ENCODE measurements at places on chromosomes 3 and 15.

DNA sequence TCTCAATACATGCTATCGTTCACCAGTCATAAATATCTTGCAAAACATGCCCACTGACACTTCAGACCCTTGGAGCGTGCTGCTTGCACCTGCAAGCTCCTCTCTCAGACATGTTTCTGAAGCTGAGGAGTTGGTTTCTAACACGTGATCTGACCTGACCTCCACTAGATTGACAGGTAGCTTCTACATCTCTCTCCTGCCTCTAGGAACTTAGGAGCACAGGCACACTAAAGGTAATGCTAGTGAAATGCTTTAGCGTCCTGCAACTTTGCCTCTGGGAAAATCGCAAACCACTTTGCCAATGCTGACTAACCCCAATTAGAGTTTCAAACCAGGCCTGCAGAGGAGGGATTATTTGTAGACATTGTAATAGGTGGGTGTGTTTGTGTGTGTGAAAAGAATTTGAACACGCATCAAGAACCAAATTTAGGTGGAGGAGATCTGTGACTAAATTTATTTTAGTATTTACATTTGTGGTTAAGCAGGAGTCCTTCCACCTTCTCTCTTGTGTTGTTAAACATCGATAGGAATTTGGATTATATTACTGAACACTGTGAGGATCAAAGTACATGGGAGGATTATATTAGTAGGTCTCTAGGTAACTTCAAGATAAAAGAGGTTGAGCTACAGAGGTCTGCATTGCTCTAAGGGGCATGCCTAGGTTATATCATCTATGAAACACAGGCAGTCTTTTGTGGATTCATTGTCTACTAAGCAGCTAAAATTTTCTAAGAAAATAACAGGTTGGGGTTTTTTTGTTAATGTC lies 86.7 kb upstream of the ZBED2 start:
- DNase-seq = no peak

DNA sequence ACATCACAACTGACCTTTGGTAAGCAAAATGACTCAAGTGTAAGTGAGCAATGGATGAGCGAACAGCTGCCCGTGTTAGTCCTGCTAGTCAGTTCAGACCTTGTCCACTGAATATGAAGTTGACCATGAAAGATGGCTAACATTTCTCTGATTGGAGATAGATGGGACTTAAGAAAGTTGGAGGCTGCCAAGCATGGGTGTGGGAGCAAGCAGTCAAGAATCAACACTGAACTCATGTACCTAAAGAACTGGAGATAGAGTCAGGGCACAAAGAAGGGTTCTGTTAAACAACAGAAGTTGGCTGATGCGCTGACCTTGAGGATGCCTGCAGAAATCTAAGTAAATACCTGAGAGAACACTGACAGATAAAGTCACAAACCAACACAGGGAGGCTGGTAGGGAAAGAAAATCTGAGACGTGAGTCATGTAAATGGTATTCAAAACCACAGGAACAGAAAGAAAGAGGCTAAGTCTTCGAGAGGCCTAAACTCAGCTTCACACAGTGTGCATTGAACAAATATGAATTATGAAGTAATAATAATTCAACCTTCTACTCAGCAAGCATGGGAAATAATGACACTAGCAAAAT lies 30.7 kb upstream of the ANPEP start:
- no peak for DNase-seq

GRCh38 chr3:155112661-155113389 lies 32.7 kb downstream of the MME start:
- DNase-seq = no peak

GRCh38 chr3:36591959-36592358 lies 172.4 kb downstream of the DCLK3 start:
- no peak for DNase-seq

DNA sequence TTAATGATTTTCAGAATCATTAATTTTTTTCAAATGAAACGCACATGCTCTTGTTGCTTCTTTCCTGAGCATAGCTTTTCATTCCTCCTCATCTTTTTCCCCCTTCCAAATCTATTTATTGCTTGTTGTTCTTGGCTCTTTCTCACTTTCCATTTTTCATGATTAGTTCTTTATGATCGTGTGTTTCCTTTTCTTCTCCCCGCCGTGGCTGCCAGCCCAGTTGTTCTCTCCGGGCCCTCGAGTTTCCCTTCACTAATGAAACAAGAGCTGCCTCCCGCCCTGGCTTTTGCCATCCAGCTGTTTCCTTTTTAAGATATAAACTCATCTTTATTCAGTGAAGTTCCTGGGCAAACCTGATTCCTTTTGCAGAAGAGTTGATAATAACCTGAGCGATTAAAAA lies 170.2 kb upstream of the NR2F2 start:
- DNase-seq = peak; percentile 70

DNA sequence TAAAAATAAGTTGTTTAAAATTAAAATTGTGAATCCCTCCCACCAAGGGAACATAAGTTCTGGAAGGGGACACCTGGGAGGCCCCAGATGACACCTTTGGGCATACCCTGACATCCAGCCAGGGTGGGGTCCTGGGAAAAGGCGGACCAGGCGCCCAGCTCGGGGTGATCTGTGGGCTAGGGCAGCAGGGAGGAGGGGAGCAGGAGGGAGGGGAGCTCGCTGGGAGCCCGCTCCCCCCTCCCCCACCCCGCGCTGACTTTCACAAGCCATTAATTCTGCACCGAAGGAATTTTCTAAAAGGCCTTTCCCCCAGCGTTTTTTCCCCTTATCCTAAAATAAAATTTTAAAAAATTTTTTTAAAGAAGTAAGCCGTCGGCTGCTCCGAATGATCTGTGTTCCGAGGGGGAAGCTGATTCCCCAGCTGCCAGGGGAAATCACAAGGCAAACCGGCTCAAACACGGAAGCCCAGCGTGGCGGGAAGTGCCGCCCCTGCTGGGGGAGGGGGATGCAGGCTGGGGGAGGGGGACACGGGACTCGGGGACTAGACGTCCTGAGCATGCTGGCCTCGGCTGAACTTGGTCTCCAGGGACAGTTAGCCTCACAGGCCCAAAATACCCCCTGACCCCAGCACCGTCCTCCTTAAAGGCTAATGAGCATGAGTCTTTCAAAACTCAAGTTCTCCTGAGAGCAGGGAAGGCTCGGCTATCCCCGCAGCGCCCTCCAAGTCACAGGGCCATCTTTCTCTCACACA lies 13.9 kb downstream of the PLXND1 start:
- DNase-seq = peak; percentile 77

- no peak for DNase-seq
Measured at GRCh38 chr15:47429376-47429775, 287.9 kb upstream of the SEMA6D start.

DNA sequence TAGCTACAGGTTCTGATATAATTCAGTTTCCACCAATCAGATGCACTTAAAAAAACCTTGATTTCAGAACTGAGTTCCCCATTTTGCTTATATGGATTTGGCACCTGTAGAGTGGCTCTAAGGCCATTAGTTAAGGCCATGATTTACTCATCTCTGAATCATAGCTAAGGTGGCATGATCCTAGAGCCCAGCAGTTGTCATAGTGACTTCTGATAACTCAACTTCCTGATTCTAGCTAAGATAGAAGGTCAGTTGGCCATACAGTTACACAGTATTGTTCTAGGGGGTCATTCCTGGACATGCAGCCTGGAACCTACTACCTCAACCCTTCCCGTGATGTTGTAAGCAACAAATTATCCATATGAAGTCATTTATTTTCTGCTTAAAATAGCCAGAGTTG lies 15.9 kb upstream of the TMEM87A start:
- no peak for DNase-seq

DNA sequence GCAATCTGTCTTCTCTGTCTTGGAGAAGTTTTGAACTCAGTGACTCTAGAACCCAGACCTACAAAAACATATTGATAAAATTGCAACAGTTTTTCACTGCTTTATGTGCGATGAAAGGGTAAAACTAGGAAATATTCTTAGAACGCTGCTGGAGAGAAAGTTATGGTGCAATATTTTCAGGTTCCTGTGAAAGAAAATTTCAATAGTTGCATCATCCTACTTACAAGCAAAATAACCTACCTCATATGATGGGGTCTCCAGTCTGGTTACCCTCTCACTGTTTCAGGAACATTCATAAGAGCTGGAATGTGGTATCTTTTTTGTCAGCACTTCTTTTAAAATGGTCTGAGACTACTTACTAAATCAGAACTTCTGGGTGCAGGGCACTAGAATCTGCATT lies 27.1 kb downstream of the GATM start:
- DNase-seq = no peak

GRCh38 chr15:74270854-74271520 lies 34.9 kb downstream of the CCDC33 start:
- no peak for DNase-seq

GRCh38 chr3:51759203-51759602 lies 19.8 kb downstream of the IQCF6 start:
- no peak for DNase-seq

- DNase-seq = no peak
Measured at GRCh38 chr3:11307830-11308432, 35.7 kb downstream of the ATG7 start.

DNA sequence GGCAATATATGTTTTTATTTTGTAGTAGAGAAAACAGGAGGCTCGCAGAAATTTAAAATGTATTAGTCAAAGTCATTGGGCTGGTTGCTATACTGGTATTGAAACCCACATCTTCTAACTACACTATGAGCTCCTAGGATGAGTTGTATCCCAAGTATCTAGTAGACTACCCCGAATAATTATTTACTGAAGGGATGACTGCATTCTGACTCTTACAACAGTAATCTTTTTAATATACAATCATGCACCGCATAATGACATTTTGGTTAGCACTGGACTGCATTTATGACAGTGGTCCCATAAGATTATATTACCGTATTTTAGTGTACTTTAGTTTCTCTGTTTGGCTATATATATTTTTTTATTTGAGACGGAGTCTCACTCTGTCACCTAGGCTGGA lies 15.3 kb downstream of the PIGB start:
- DNase-seq = no peak

DNA sequence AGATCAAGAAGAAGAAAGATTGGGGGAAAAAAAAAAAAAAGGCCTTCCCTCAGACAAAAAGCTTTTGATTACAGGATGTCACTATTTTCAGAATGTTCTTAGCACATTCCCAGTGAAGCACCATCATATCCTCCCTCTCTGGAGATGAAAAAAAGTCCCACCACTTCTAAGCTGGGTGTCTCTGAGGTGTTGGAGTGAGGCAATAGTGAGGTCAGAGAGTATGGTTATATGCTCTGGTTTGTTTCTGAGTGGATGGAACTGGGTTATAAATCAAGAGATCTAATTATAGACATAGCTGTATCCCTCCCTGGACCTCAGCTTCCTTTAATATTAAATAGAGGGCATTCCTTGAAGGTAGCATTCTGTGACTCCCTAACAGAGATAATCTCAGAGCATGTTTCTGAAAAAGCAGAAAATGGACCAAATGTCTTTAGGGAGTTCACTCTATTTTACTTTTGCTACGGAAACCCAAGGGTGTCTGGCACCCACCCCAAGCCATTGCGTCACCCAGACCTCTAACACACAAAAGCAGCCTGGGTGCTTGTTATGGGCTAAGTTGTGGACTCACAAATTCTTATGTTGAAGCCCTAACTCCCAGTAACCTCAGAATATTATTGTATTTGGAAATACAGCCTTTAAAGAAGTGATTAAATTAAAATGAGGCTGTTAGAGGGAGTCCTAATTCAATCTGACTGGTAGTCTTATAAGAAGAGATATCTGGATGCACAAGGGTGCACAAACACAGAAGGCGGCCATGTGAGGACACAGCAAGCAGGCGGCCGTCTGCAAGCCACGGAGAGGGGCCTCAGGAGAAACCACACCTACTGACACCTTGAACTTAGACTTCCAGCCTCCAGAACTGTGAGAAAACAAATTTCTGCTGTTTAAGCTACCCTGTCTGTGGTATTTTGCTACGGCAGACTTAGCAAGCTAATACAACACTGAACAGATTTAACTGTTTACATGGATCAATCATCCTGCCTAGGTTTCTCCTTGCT lies 81.5 kb downstream of the MB21D2 start:
- no peak for DNase-seq

DNA sequence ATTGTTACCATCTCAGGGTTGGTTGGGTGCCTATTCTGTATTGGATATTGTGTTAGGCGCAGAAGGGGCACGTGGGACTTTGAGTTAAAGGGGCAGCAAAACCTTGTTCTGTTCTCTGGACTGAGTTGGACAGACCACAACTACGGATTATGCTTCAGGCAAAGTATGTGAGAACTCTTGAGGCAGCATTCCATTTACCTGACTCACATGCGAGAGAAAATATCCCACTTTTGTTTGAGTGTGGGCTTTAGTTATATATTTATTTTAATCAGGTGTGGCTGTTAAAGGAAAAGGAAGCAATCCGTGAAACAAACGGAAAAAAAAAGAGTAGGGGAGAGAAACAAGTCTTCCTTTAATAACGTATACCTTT lies 627 bp upstream of the PLS1 start:
- DNase-seq = no peak

GRCh38 chr15:29018120-29018805 lies 132.5 kb downstream of the APBA2 start:
- no peak for DNase-seq

- no peak for DNase-seq
Measured at GRCh38 chr15:59018833-59019232, 31.4 kb downstream of the RNF111 start.

- DNase-seq = no peak
Measured at GRCh38 chr3:39935261-39935660, 125.9 kb downstream of the MYRIP start.

- no peak for DNase-seq
Measured at GRCh38 chr3:194736277-194736895, 50.7 kb downstream of the FAM43A start.

- peak; percentile 43 for DNase-seq
Measured at GRCh38 chr3:135811651-135812050, 153.9 kb upstream of the PPP2R3A start.

DNA sequence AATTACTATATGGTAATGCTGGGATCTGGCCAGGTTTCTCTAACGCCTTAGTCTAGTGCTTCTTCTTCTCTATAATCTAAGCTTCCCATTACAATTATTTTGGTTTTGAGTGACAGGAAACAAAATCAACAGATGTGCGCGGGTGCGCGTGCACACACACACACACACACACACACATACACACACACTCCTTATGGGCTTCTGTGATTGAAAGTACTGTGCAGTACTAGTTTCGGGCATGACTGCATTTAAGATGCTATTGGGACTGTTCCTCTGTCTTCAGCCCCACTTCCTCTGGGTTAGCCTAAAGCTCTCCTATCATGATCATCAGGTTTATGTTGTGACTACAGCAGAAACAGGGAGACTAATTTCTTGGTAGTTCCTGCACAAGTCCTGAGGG lies 32.2 kb downstream of the EPHB1 start:
- DNase-seq = no peak
